ENCODE measurements at places on chromosomes 16 and 17. TPM values are rescaled to one million over a fixed set of nuclear protein-coding genes. Genes with fewer than 3 reads are reported as not detected.

DNA sequence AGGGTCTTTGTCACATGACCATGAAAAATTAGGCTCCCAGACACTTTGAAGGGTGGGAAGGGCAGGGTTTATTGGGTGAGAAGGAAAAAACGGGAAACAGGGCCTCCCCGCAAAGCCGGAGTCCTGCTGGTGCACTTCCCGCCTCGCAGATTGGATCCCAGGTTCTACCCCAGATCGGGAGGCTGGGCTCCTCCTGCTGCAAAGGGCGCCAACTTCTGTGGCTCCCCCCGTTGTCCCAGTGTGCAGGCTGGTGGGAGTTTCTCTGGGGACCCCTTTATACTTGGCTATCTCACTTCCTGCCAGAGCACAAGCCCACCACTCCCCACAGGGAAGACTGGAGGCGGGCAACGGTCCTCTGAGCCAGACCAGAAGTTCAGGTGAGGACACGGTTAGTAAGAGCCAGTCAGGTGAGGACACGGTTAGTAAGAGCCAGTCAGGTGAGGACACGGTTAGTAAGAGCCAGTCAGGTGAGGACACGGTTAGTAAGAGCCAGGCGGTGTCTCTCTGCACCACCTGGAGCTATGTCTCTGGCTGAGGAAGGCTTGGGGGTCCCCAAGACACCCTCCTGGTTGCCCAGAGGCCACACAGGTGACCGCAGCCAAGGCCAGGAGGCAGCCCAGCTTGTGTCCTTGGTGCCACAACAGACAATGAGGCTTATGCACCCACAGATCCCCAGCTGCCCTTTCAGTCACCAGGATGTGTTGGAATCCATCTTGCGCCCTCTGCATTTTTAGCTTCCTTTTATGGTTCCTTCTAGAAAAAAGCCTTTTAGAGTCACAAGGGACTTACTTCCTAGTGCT lies 48.1 kb upstream of the CHMP6 start:
- H3K27me3 ChIP-seq, result no peaks in the 10 kb centered on the region
- H3K4me1 ChIP-seq, result no peaks in the 10 kb centered on the region
- DNase-seq, result no peak
- H3K27ac ChIP-seq, result no peak overlapping the region

GRCh38 chr16:50313596-50314478 lies 47.5 kb downstream of the ADCY7 start:
- peak; percentile 28 for DNase-seq
- H3K36me3 ChIP-seq, result peaks cover 57% of the 10 kb centered on the region
- no peaks in the 10 kb centered on the region for H3K4me1 ChIP-seq
- H3K4me3 ChIP-seq, result no peak overlapping the region
- no peaks in the 10 kb centered on the region for H3K27me3 ChIP-seq
- no peak overlapping the region for H3K27ac ChIP-seq

KSR1 gene
- 44.9 TPM for total RNA-seq

DNA sequence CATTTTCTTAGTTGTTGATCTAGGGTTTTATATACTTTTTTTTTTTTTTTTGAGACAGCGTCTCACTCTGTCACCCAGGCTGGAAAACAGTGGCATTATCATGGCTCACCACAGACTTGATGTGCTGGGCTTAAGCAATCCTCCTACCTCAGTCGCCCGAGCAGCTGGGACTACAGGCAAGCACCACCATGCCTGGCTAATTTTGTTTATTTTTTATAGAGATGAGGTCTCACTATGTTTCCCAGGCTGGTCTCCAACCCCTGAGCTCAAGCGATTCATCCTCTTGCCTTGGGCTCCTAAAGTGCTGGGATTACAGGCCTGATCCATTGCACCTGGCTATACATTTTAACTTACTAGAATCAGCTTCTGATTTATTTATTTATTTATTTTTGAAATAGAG lies 34.2 kb upstream of the ATP2A3 start:
- H3K27ac ChIP-seq, result no peak overlapping the region
- H3K4me3 ChIP-seq, result no peak overlapping the region
- no peak for DNase-seq
- no peaks in the 10 kb centered on the region for H3K36me3 ChIP-seq
- no peaks in the 10 kb centered on the region for H3K27me3 ChIP-seq

- no peaks in the 10 kb centered on the region for H3K36me3 ChIP-seq
- no peak for DNase-seq
Measured at GRCh38 chr17:33007186-33007585, 15.5 kb downstream of the SPACA3 start.

- H3K27me3 ChIP-seq, result no peaks in the 10 kb centered on the region
- no peak overlapping the region for H3K4me3 ChIP-seq
- H3K4me1 ChIP-seq, result peaks cover 8% of the 10 kb centered on the region
- peaks cover 10% of the 10 kb centered on the region for H3K36me3 ChIP-seq
- DNase-seq, result no peak
- H3K27ac ChIP-seq, result no peak overlapping the region
Measured at GRCh38 chr17:80751070-80751945, 206.7 kb downstream of the RPTOR start.

DNA sequence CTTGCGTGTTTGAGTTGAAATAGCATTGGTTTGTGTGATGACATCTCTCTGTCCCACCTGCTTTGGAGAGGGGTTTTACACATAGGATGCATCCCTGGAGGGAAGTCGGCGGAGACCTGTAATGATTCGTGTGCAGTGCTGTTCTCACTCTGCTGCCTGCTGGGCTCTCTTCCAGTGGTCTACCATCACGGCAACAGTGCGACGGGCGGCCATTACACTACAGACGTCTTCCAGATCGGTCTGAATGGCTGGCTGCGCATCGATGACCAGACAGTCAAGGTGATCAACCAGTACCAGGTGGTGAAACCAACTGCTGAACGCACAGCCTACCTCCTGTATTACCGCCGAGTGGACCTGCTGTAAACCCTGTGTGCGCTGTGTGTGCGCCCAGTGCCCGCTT lies 41.1 kb upstream of the CRISPLD2 start:
- no peak overlapping the region for H3K4me3 ChIP-seq
- no peak for DNase-seq
- no peaks in the 10 kb centered on the region for H3K4me1 ChIP-seq
- no peaks in the 10 kb centered on the region for H3K27me3 ChIP-seq

DNA sequence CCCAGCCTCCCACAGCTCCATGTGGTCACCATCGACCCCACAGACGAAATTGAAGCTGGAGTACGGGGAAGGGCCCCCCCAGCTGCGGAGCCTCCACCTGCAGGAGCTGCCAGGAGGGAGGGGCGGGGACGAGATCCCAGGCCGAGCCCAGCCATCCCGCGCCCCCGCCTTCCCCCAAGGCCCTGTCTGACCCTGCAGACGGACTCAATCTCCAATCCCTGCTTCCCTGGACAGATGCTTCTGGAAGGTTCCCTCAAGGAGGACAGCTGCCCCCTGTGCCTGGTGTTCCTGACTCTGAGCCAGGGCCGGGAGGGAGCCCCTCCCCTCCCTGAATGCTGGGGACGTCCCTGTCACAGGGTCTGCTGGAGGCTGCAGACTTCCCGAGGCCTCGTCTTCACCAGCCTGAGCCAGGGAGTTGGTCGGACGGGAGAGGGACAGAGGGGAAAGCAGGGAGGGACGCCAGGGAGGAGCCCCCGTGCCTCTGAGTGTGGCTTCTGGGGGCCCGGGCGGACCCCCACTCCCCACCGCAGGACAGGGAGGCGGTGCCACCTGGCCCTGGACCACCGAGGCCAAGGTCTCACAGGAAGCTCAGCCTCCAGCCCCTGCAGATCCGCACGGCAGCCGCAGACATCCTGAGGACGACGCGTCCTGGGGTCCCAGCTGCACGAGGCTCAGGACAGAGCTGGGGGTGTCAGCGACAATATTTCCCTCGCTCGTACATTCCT lies 21.3 kb upstream of the C1QTNF8 start:
- DNase-seq, result no peak
- H3K27me3 ChIP-seq, result no peaks in the 10 kb centered on the region
- H3K4me3 ChIP-seq, result no peak overlapping the region
- no peaks in the 10 kb centered on the region for H3K4me1 ChIP-seq
- H3K27ac ChIP-seq, result no peak overlapping the region

CA4 gene
- 1.7 TPM for total RNA-seq

DNA sequence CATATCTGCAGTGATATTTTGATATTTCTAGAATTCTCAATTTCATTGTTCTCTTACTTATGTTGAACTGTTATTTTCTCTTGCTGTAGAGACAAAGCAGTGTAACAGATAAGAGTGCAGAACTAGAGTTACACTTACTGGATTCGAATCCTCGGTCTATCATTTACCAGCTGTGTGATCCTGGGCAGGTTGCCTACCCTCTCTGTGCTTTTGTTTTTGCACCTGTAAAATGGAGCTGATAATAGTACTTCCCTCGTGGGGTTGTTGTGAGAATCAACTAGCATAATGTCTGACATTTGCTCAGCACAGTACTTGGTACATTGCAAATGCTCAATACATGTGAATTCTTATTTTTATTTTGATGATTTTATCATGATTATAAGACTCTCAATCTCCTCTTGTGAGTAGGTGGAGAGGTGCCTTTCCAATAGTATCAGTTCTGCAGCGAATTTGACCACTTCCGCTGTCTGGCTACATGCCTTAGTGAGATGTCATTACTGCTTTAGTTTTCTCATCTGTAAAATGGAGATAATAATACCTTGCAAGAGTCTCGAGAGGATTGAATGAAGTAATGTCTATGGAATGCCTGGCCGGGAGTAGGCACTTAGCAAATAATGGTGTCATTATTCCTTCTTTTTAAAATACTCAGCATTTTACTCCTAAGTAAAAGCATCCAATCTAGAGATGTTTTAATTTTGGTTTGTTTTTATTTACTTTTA lies 312.2 kb upstream of the MAF start:
- H3K27ac ChIP-seq, result no peak overlapping the region
- H3K36me3 ChIP-seq, result no peaks in the 10 kb centered on the region
- H3K27me3 ChIP-seq, result no peaks in the 10 kb centered on the region
- no peaks in the 10 kb centered on the region for H3K4me1 ChIP-seq

TLCD2 gene
- 1.5 TPM for total RNA-seq

CD300A gene
- not detected for total RNA-seq

GPS1 gene
- total RNA-seq, result 164 TPM

NTN1 gene
- total RNA-seq, result 1.3 TPM

- H3K27ac ChIP-seq, result no peak overlapping the region
- no peak overlapping the region for H3K4me3 ChIP-seq
- H3K27me3 ChIP-seq, result no peaks in the 10 kb centered on the region
- H3K4me1 ChIP-seq, result no peaks in the 10 kb centered on the region
Measured at GRCh38 chr17:62014526-62014925, 50.6 kb downstream of the MED13 start.

GRCh38 chr16:5002699-5003143 lies 31.0 kb downstream of the NAGPA start:
- H3K4me1 ChIP-seq, result no peaks in the 10 kb centered on the region
- no peak overlapping the region for H3K4me3 ChIP-seq
- H3K36me3 ChIP-seq, result no peaks in the 10 kb centered on the region
- no peak overlapping the region for H3K27ac ChIP-seq

- no peak overlapping the region for H3K27ac ChIP-seq
- DNase-seq, result no peak
- no peak overlapping the region for H3K4me3 ChIP-seq
Measured at GRCh38 chr16:75029854-75030253, 31.0 kb downstream of the ZNRF1 start.

VAT1L gene
- 33.8 TPM for total RNA-seq

DNA sequence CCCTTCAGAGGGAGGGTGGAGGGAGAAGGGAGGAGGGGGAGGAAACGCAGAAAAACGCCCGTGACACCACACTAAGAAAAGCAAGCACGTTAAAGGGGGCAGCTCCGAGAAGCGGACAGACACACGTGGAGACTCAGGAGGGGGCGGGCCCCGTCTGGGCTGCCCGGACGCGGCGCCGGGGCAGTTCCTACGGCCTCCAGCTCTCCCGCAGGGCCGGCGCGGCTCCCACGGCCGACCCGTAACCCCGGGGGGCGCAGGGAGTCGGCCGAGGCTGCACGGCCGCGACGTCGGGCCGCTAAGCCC lies 362 bp downstream of the KLHDC4 start:
- no peaks in the 10 kb centered on the region for H3K4me1 ChIP-seq
- no peak for DNase-seq
- H3K27ac ChIP-seq, result no peak overlapping the region
- no peaks in the 10 kb centered on the region for H3K27me3 ChIP-seq

DNA sequence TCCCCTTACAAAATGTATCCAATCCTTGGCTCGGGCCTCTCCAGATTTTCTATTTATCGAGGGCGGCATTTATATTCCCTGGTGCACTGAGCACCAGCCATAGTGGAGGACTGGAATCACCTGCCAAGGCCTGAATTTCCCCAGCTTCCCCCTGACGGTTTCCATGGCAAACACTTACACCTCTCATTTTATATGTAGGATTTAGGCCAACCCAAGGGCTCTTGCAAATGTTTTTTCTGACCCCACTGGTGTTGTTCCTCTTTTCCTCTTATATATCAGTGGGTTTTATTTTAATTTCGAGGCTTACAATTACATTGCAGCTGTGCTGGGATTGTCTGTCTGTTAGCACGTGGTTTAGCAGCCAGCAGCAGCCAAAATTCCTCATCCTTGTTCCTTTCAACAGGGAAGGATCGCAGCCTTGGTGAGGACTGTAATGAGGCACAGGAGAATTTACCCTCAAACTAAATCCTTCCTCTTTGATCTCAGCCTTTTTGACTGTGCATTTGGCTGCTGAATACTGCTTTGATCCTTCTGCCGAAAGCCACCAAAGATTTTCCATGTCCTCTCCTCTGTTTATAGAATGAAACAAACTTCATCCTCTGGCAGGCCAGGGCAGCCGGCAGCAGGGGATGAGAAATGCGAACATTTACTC lies 26.5 kb upstream of the CES5A start:
- no peaks in the 10 kb centered on the region for H3K27me3 ChIP-seq
- H3K4me1 ChIP-seq, result no peaks in the 10 kb centered on the region
- no peak for DNase-seq
- no peaks in the 10 kb centered on the region for H3K36me3 ChIP-seq

ANKS3 gene
- 27.3 TPM for total RNA-seq

DNA sequence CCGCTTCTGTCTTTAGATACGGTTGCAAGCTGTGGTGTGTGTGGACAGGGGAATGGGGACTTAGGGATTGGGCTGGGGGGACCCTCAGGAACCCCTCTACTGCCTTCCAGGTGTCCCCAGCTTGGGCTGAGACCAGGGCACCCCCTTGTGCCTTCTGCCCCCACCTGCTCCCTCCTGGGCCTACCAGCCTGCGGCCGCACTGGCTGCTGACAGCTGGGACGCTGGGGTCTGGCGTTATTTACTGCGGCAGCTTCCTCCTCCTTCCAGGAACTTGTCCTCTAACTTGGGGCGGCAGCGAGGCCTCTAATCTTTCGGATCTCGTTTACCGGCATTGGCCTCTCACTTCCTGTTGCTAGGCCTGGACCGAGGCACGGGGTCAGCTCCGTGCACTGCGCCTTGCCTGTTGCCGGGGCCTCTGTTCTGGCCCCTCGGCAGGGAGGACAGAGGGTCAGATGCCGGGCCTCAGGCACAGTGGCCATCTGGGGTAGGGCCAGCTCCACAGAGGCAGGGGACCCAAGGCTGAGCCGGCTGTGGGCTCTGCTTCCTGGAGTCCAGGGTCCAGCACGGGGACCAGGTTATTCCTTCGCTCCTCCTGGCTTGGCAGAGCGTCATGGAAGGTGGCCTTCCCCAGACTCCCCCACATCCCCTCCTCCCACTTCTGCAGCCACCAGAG lies 31.8 kb downstream of the TMEM235 start:
- H3K4me3 ChIP-seq, result no peak overlapping the region
- no peaks in the 10 kb centered on the region for H3K27me3 ChIP-seq
- no peak overlapping the region for H3K27ac ChIP-seq
- peaks cover 3% of the 10 kb centered on the region for H3K4me1 ChIP-seq

- peak overlapping the region; percentile 63 for H3K4me3 ChIP-seq
- DNase-seq, result peak; percentile 53
- H3K4me1 ChIP-seq, result no peaks in the 10 kb centered on the region
- peaks cover 20% of the 10 kb centered on the region for H3K27me3 ChIP-seq
- no peaks in the 10 kb centered on the region for H3K36me3 ChIP-seq
- no peak overlapping the region for H3K27ac ChIP-seq
Measured at GRCh38 chr17:36641877-36642845, 40.8 kb downstream of the MRM1 start.

LLGL2 gene
- total RNA-seq, result 90.4 TPM
